ENCODE measurements at places on chromosomes 12 and 14.

DNA sequence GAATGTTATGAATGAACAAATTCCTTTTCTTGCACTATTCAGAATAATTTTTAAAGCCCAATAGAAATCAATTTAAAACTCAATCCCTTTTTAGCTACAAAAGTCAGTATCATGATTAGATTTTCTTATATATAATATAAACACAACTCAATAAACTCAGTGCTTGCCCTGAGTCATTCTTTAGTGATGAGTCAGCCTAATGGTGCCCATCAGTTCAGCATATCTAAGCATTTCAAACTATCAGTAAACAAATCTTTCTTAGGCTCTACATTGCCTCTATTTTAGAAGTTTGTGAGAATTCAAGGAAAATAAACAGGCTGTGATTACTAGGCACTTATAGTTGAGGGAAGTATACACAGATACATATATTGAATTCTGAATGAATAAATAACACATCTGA, 179.6 kb downstream of the NELL2 start:
- DNase-seq, result no peak

- DNase-seq, result no peak
These were observed 130.0 kb upstream of the ARHGAP5 start for GRCh38 chr14:31947076-31947475.

- DNase-seq, result no peak
These were observed 5.8 kb upstream of the NTN4 start for GRCh38 chr12:95796225-95796981.

GRCh38 chr14:72515779-72516770, 377.8 kb downstream of the DPF3 start:
- DNase-seq, result no peak

- no peak for DNase-seq
These were observed 22.0 kb downstream of the GPR65 start for GRCh38 chr14:88026890-88027289.

DNA sequence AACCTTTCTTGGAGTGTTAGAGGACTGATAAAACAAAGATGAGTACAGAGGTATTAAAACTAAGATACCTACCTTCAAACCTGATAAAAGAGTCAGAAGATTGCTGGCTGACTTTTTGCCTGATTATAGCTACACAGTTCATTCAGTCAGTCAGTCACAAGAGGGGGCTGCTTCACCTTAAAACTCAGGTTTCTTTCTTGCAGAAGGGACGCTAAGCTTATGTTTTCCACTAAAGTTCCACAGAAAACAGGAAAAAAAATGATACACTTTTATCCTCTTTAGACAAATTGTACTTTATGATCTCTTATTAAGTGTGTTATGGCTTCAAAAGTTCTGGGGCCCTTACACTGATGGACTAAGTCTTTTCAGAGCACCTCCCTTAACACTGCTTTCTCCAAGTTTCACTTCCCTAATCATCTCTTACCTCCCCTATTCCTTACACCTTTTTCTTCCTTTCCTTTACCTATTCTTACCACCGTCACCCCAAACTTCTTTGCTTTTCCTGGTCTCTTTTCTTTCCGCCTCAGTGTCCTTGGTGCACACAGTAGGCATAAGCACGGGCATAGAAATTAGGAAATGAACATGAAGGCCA, 448.7 kb upstream of the OR4E1 start:
- DNase-seq, result no peak

- DNase-seq, result peak; percentile 41
These were observed 22.1 kb upstream of the ITPK1 start for GRCh38 chr14:93137864-93138263.

GRCh38 chr12:76942267-76942666, 63.4 kb upstream of the CSRP2 start:
- no peak for DNase-seq

DNA sequence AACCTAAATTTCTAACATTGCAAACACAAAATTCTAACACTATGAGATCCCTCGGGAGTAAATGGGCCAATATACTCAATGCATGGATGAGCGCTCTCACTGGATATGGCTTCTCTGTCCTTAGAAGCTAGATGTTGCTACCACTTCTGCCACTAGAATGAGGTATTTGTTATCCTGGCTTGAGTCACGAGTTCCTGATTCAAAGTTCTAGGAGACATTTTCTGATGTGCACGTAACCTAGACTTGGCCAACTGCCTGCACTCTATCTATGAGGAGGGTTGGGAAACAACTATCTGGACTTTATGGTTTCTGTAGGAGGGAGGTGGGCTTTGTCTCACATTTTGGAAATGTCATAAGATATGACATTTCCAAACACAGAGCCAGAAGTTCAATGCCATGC, 37.6 kb downstream of the FERMT2 start:
- DNase-seq, result no peak

GRCh38 chr14:105495990-105496830, 5.2 kb downstream of the TEDC1 start:
- no peak for DNase-seq

DNA sequence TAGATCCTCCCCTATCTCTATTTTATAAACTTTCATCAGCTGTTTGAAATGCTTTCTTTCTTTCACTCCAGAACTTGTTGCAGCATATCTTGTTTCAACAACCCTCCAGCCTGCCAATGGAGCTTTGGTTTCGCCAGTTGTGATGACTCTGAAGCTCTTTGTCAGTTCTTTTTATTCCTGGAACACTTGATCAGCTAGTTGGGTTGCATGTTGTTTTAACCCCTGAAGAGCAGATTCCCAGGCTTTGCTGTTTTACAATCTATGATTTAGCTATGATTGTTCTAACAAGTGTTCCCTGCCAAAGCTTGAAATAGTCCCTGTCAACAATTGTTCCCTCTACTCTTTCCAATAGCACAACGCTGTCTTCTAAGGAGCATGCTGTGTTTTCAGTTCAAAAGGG, 50.6 kb upstream of the FUT8 start:
- no peak for DNase-seq

GRCh38 chr14:69772082-69773017, 5.4 kb downstream of the SRSF5 start:
- DNase-seq, result no peak

DNA sequence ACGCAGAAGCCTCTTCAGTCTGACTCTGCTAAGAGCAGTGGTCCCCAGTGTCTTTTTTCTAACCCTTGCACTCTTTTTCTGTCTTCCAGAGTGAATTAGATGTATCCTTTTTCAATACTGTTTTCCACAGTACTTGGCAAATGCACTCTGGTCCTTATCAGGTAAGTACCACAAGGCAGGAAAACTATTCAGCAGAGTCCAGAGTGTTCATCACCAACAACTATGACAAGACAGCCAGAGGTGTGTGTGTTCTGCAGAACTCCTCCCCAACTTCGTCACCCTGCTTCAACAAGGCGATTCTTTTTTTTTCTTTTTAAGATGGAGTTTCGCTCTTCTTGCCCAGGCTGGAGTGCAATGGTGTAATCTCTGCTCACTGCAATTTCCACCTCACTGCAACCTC, 54.3 kb upstream of the STRN3 start:
- DNase-seq, result no peak
